ENCODE measurements at places on chromosomes 16 and 17.

GRCh38 chr17:14926526-14927122 is 338.5 kb downstream of the PMP22 start:
- peak; percentile 15 for DNase-seq

DNA sequence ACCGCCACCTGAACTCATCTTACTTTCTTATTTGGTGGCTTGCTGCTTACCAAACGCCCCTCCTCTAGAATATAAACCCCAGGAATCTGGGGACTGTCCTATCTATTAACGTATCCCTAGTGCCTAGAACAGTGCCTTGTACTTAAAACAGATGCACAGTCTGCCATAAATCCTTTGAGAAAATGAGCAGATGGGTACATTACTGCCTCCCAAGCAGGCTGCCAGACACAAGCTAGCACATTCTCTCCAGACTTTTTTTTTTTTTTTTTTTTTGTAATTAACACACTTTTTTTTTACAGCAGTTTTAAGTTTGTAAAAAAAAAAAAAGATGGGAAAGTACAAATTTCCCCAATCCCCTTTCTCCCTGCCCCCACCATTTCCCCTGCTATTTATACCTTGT is 57.3 kb upstream of the RPL38 start:
- no peak for DNase-seq

DNA sequence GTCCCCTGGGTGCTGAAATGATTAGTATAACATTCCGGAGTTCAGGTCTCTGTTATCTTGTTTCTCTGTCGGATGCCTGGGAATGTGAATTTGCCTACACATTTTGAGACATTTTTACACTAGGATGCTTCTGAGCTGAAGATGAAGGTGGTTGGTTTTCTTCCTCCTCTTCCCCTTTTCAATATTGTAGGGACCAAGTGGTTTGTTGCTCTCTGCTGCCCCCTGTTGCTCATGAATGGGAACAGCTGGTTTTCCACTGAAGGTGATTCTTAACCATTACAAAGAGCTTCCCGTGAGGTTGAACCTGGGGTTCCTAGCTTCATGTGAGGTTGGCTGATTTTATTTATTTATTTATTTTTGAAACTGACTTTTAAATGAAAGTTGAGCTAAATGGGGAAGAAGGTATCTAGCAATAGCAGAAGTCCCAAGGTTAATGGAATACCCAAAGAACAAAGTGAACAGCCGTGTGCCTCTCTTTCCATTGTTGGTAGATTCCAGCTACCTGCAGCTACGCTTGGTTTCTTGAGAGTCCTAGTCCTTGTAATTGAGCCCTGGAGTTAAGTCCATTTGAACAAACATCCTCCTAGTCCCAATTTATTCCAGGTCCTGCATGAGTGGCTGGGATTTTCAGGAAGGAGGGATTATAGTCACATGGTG is 983.9 kb upstream of the EEF2KMT start:
- no peak for DNase-seq

DNA sequence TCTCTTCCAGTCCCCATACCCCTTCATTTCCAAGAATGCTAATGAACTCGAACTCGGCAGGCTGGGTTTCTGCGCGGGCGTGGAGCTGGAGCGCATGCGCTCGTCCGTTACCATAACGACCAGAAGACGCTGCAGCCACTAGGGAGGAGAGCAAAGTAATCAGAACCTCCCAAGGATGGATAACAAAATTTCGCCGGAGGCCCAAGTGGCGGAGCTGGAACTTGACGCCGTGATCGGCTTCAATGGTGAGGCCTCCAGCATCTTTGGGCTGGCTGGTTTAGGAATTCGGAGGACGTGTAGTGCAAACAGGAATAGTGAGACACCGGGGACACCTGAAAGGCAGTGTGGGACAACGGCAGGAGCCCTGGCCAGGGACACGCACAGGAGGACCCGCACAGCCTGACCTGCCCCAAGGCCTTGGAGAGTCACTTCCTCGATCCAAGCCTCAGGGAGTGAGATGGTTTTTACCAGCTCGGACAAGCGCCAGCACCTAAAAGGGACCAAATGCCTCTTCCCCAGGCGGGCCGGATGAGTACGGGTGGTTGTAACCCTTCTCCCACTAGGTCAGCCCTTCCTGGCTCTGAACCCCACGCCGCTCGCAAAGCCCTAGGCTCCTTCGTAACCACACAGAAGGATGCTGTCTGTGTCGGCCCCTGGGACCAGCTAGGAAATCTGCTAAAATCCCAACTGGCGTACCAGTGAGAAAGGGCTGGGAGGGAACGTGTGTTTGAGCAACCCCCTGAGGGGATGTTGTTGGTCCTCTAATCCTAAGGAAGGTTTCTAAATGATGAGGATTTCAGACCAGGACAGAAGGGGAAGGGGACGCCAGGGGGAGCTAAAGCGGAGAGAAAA is at the start of gene CFAP52:
Gene CFAP52 (plus strand): TSS at position 122 of the 852 bp plus-strand sequence. CDS start 54 bp downstream, at position 176.
- peak; percentile 54 for DNase-seq

GRCh38 chr17:22512997-22513538 is 820.7 kb downstream of the KCNJ18 start:
- no peak for DNase-seq

DNA sequence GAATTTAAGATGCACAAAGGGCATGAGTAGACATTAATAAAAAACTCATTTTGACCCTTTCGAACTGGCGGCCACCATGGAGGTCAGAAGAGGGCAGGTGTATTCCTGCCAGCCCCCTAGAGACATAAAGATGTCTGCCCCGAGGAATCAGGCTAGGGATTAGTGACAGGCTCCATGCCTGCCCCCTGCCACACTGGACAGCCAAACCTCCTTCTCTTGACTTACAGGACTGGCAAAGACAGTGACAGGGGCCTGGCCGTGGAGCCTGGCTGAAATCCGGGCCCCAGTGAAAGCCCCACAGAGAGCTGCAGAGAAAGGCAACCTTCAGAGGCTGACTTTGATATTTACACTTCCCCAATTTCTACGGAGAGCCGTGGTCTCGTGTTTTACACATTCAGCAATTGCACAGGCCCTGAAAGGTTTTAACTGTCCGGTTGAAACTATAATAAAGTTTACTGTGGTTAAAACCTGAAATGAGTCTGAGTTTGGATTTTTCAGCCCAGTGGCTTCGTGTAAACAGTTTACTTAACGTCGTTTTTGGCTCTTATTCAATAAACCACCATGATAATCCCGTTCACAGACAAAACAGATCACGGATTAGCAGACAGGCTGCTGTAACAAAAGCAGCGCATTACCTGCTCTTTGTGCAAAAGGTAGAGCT is 243.9 kb upstream of the MYOCD start:
- no peak for DNase-seq

DNA sequence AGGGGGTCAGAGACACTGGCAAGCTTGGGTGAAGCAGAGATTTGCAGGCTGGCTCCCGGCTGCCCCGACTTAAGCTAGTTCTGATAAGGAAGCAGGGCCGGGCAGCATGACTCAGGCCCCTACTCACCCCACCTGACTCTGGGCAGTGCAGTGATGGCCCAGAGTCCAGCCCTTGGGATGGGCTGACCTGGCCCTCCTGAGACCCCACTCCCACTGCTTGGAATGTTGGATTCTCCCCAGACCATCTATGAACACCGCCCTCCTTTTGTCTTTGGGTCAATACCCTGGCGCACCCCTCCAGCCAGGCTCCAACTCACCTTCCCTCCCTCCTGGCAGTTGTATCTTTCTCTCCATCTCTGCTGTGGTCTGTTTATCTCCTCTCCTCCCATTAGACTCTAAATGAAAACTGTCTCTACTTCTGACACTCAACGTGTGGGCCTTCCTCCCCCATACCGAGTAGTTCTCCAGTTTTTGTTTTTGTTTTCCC is 21.0 kb downstream of the LGALS3BP start:
- DNase-seq: no peak

GRCh38 chr16:50573947-50574744 is 25.9 kb downstream of the NKD1 start:
- no peak for DNase-seq

DNA sequence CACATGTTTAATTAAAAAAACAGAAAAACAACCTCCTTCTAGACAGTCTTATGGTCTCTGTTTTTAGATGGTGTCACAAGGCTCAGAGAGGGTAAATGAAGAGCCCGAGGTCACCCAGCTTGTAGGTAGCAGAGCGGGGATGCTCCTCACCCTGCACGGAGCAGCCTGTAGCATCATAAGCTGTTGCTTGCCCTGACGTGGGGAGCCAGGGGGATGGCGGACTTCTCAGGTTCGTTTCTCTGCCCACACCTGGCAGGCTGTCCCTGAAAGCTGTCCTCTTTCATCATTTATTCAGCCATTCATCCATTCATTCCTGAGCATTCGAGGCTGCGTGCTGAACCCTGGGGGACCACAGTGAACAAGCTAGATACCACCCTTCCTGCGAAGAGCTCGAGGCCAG is 75.7 kb upstream of the KSR1 start:
- DNase-seq: no peak

- DNase-seq: no peak
Measured at GRCh38 chr17:43359469-43360110, 39.2 kb upstream of the ARL4D start.

DNA sequence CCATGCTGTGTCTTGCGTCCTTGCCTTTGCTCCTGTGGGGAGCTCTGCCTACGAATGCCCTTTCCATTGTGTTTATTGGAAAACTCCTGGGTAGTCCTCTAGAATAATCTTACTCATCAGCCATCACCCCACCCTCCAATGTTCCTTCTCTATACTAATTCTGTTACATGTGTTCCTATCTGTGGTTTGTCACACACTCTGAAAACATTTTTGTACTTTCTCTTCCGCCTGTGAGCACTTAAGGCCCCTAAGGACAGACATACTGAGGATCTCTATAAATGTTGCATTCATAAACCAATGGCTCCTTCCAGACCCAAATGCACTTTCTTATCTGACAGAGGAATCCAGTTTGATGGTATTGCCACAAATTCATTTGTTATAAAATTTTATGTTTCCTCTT is 53.9 kb upstream of the MON1B start:
- DNase-seq: no peak

- no peak for DNase-seq
Measured at GRCh38 chr16:81138831-81139557, 42.8 kb upstream of the GCSH start.

- DNase-seq: no peak
Measured at GRCh38 chr16:23509441-23509754, 896 bp downstream of the GGA2 start.

GRCh38 chr17:50470426-50470825 is 1.7 kb upstream of the CHAD start:
- no peak for DNase-seq

DNA sequence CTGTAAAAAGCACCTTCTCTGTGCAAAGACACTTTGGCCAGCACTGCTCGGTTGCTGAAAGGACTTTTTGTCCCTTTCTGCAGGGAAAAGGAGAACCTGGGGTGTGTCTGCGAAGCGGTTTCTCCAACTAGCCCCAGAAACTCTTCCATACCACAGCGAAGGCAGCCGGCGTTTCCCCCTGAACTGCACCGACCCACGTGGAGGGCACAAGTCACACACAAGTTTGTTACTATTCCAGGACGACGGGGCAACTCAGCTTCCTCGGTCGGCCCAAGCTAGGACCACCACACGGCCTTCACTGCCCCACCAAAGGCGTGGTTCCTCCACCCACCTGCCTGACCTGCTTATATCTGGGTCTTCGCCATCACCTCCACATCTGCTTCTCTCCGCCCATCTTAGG is 1.9 kb downstream of the RTN4RL1 start:
- no peak for DNase-seq
